Stimulated activated CD4-positive, alpha-beta T cell treated with anti-CD3 and anti-CD28 coated beads, Interleukin-15, amount 100 ng/mL, for 1 hour (primary cell): ENCODE measurements at places on chromosomes 12 and 14.

- DNase-seq, result no peak
These were observed 647.5 kb downstream of the C12orf50 start for GRCh38 chr12:87381742-87382141.

- DNase-seq, result no peak
These were observed 11.7 kb downstream of the PTPN21 start for GRCh38 chr14:88542857-88543795.

DNA sequence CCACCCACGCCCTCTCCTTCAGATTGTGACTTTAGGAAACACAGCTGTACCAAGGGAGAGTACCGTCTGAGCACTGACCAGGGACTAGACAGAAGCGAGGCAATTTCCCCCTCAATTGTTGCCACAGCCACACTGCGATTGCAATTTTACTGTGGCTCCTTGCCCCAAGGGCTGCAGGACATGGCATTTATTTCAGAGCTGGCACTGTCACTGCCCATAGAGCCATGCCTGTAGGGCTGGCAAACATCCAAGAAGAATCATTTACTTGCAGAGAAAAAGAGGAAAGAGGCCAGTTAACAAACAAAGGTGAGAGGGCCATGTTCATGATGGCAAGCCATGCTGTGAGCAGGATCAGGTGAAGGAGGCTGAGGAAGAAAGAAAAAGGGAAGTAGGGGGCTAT is 129.6 kb downstream of the EMP1 start:
- no peak for DNase-seq

GRCh38 chr12:72448805-72449204 is 176.6 kb downstream of the TRHDE start:
- DNase-seq, result no peak

GRCh38 chr14:91317381-91318308 is 73.1 kb upstream of the GPR68 start:
- DNase-seq, result peak; percentile 65

DNA sequence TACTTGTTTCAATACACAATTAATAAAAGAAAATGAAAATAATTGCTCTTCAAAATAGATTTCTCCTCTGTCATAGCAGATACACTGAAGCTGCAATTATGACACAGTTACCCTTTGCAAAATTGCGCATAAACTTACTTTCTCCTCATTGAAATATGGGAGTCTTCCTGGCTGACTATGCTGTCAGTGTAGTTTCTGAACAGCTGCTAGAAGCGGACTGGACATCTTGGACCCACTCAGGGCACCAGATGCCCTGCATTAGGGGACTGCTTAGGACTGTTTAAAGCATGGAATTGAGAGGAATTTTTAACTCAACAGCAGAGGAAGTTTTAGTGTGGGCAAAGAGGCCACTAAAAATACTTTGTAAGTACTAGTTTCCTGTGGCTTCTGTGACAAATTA is 454.9 kb downstream of the ATP23 start:
- no peak for DNase-seq

GRCh38 chr12:112539221-112539620 is 120.5 kb downstream of the PTPN11 start:
- no peak for DNase-seq

DNA sequence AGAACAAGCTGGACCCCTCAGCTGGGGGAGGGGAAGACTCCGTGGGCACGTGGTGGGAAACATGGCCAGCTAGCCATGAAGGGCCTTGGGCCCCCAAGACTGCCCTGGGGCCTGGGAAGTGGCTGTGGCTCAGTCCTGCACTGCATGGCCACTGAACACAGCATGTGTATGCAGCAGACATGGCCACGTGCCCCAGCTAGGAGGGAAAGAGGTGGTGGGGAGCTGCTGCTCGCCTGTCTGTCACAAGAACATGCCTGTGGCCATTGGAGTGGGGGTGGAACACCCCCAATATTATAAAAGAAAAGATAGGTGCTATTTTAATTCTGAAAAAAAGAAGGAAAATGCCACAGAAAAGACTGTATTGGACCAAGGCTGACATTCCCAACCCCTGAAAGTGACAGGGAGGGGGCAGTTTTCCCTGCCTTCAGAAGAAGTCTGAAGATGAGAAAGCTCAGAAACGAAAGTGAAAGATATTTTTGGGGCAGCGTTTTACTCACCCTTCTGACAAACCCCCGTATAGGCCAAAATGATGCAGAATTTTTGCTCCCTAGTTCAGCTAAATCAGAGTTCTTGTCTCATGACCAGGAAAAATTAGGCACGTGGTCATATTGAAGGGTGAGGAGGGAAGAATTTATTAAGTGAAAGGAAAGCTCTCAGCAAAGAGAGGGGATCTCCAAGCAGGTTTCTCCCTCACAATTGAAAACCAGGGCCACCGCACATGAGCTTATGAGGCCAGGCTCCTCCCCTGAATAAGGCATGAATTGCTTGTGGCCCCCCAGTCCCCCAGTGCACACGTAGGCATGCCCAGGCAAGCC is 35.2 kb upstream of the PCNX1 start:
- DNase-seq, result no peak

- DNase-seq, result no peak
These were observed 8.7 kb upstream of the NIN start for GRCh38 chr14:50839691-50840090.

DNA sequence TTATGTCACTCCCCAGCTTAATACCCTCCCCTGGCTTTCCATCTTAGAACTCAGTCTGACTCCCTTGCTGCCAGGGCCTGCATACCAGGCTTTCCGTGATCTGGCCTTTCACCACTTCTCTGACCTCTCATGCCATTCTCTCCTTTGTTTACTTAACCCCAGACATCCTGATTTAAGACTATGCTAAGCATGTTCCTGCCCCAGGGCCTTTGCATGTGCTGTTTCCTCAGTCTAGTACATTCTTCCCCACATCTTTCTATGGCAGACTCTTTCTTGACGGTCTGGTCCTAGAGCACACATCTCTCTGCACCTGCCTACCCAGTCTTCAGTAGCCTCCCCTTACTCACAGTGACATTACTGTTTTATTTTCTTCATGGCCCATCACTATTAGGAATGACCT is 42.2 kb downstream of the PLXNC1 start:
- no peak for DNase-seq

- no peak for DNase-seq
These were observed 59.3 kb downstream of the IFNG start for GRCh38 chr12:68100241-68100640.

- DNase-seq, result no peak
These were observed 441.2 kb downstream of the BTG1 start for GRCh38 chr12:91704446-91704845.

GRCh38 chr14:68551045-68551683 is 241.7 kb downstream of the ZFP36L1 start:
- no peak for DNase-seq

GRCh38 chr12:106138633-106139421 is at the start of gene NUAK1:
NUAK1 (minus strand) TSS chr12:106138954; CDS start chr12:106138653, 301 bp downstream.
- no peak for DNase-seq

- no peak for DNase-seq
These were observed 15.1 kb upstream of the DRAM1 start for GRCh38 chr12:101862245-101862644.
